ENCODE measurements at places on chromosomes 12 and 14.
A peak's percentile ranks its signal among the peaks of the same experiment; 100 is the strongest.

GRCh38 chr12:76551482-76551888 lies 8.1 kb downstream of the OSBPL8 start:
- DNase-seq, result peak; percentile 92

DNA sequence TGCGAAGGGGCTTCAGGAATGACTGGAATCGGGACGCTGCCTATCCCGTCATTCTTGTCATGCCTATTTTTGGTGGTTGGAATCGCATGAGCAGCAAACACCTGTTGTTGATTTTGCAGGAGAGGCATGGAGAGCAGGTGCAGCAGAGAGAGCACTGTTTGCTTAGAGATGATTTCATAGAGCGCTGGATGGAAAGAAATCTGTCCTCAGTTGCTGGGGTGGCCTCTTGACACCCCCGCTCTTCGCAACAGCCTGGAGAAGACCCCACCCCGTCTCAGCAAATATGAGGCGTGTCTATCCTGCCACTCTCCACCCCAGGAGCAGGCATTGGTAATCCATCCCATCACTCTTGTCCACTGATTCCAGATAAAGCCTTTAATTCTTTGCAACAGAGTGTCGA lies 19.3 kb upstream of the NCOR2 start:
- DNase-seq, result no peak

GRCh38 chr12:118332511-118332910 lies 40.2 kb downstream of the TAOK3 start:
- peak; percentile 64 for DNase-seq

- no peak for DNase-seq
Measured at GRCh38 chr14:99758121-99758821, 34.9 kb upstream of the EML1 start.

DNA sequence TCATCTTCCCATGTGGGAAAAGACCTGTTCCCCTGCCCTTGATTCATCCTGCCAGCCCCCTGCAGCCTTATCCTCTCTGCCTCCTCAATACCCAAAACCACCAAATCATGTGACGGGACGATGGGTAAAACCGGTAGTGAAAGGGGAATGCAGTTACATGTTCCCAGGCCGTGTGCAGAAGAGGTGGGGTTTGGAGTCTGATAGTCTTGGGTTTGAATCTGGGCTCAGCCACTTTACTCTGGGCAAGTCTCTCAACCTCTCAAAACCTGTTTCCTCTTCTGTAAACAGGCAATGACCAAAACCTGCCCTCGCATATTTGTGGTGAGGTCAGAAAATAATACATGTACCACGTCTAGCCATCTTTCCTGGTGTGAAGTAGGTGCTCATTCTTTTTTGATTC lies 123.0 kb downstream of the PLXNC1 start:
- peak; percentile 20 for DNase-seq

GRCh38 chr14:49427117-49427516 lies 159.1 kb downstream of the RPS29 start:
- no peak for DNase-seq

GRCh38 chr14:43687921-43688320 lies 819.2 kb downstream of the FSCB start:
- no peak for DNase-seq

- no peak for DNase-seq
Measured at GRCh38 chr12:65672441-65672840, 151.8 kb upstream of the HMGA2 start.

GRCh38 chr14:34387974-34388516 lies 74.0 kb downstream of the SPTSSA start:
- DNase-seq, result no peak

- DNase-seq, result no peak
Measured at GRCh38 chr12:87796961-87797516, 232.2 kb downstream of the C12orf50 start.

GRCh38 chr14:95056476-95056875 lies 100.9 kb downstream of the DICER1 start:
- no peak for DNase-seq

DNA sequence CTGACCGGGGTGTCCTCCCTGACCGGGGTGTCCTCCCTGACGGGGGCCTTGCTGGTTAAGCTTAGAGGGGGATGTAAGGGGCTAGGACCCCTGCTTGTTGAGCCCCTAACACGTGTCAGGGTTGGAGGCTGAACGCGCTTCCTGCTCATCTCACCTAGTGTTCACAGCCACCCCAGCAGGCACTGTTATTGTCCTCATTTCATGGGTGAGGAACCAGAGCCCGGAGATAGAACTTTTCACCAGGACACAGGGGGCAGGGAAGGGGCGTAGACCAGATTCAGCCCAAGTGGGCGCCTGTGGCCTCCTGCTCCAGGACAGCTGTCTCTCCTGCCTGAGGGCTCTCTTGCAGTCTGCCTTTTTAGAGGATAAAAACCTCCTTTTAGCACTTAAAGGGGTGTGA lies 236.3 kb downstream of the GLT1D1 start:
- DNase-seq, result no peak

DNA sequence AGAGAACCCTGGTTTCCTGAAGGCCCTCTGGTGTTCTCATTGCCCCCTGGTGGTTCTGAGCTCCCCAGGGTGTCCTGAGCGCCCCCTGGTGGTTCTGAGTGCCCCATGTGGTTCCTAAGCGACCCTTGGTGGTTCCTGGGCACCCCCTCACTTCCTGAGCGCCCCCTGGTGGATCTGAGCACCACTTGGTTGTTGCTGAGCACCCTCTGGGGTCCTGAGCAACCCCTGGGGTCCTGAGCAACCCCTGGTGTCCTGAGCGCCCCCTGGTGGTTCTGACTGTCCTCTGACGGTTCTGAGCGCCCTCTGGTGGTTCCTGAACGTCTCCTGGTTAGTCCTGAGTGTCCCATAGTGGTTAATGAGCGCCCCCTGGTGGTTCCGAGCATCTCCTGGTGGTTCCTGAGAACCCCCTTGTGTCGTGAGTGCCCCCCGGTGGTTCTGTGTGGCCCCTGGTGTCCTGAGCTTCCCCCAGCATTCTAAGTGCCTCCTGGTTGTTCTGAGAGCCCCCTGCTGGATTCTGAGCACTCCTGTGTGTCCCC lies 568.3 kb downstream of the TMEM121 start:
- DNase-seq, result peak; percentile 72

DNA sequence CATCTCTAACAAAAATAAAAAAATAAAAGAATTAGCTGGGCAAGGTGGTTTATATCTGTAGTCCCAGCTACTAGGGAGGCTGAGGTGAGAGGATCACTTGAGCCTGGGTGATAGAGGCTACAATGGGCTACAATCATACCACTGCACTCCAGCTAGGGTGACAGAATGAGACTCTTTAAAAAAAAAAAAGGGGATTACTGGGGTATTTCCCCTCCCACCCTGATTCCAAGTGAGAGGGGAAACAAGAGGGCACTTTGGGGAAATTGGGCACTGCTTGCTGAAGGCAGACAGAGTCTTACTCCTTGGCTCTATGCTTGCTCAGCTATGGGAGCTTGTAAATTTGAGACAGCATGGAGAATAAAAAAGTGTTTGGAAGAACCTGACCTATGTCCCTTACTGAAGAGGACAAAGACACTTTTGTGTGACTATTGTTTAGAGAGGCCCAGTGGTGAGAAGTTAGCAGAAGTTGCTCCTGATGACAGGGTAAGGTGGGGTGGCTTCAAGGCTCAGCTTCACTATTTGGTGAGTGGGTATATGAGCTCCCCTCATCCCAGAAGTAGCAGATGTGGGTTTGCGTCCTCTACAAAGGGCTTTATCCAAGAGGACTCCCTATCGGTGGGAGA lies 44.0 kb downstream of the KLRG1 start:
- no peak for DNase-seq

DNA sequence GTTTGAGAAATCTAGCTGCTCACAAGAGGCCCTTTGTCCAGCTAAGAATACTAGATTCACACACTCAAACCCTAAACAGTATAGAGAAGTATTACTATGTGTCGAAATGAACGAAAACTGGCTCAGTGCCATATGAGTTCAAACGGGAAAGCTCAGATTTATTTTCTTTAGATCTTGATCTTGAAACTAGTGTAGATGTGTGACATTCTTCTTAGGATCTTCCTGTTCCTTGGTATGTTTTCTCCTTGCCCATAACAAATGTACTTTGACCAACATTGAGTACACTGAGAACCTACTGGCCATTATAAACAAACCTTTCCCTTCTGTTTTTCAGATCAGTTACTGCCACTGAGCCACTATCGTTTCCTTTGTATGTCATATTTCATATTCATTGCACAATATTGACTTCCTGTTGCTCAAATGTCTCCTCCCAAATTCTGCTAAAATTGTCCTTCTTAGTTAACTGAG lies 21.3 kb downstream of the MYBPC1 start:
- peak; percentile 54 for DNase-seq

DNA sequence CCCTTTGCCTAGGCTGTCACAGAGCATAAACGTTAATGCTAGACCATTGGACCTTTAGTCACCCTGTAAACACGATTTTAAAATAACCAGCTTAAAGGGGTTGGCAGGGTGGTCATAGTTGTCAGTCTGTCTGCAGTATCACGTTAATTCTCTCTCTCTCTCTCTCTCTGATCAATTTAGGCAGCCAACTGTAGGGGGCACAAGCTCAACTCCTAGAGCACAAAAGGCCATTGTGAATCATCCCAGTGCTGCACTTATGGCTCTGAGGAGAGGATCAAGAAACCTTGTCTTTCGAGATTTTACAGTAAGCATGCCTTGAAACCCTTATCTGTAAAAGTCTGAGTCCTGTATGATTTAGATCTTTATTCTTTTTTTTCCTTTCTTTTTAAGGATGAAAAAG lies 97.1 kb downstream of the SCAF11 start:
- DNase-seq, result peak; percentile 31

GRCh38 chr12:8080120-8080519 lies 2.0 kb upstream of the NECAP1 start:
- DNase-seq, result peak; percentile 68

DNA sequence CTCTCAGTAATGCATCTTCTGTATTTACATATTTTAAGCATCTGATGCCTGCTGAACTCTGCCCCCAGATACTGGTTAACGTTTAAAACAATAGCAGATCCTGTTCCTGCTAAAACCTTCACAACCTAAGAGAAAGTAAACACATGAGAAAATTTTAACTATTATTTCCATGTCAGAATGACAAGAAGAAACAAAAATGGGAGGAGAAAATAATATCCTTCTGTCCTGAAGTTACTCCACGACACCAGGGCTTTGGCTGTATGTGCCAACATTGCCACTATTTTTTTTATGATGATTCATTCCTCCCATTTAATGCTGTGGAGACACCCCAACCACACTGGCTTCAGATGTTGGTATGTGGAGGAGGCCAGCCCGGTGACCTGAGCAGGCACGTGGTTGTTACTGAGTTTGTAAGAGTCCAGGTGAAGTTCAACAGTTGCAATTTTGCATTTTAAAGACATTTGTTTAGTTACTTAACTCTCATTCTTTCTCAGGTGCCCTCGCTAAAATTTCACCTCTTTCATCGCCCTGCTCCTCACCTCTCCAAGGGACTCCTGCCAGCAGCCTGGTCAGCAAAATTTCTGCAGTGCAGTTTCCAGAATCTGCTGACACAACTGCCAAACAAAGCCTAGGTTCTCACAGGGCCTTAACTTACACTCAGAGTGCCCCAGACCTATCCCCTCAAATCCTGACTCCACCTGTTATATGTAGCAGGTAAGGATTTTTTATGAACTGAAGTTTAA lies 65.5 kb upstream of the SLCO1C1 start:
- no peak for DNase-seq

DNA sequence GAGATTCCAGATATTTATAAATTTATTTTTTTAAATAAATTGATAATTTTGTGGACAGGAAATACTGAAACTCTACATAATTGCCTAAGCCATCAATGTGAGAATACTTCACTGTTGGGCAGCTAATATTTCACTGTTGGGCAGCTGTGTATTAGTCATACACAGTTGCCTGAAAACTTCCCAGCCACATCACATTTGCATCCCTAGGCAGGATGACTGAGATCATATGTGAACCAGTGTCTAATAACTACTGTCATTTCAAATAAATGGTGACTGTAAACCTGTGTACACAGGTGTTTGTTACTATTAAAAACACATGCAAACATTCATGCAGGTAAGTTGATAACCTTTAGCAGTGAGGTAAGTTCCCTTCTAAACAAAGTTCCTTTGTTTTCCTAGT lies 43.9 kb downstream of the TMTC3 start:
- DNase-seq, result no peak

DNA sequence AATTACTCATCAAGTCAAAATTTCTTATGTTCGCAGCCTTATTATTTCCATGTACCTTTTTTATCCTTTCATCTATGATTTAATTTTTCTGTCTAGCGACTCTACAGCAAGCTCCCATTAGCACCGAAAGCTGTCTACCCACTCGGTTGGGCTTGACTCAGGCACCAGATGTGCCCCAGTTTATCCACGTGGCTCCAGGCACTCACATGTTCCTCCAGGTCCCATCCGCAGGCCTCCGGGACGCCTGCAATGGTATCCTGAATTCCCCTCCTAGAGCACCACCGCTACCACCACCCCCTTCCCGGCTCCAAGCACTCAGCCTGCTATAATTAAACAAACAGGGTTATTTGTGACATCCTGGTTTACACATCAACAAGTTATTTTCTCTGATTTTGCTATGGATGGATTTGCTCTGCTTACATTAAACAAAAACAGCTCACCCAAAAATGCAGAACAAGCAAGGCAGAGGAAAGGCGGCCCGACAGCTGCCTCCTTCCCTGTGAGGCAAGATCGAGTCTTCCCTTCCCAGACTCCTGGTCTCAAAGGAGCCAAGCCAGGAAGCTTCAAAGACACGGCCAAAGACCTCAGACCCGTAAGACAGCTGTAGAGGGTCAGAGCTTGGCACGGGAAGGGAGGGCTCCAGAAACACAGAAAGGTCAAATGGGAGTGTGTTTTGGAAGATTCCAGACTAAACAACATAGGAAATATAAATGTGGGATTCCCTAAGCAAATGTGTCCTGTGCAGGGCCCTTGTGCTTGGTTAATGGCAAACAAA lies 253.8 kb downstream of the TTC8 start:
- DNase-seq, result no peak

DNA sequence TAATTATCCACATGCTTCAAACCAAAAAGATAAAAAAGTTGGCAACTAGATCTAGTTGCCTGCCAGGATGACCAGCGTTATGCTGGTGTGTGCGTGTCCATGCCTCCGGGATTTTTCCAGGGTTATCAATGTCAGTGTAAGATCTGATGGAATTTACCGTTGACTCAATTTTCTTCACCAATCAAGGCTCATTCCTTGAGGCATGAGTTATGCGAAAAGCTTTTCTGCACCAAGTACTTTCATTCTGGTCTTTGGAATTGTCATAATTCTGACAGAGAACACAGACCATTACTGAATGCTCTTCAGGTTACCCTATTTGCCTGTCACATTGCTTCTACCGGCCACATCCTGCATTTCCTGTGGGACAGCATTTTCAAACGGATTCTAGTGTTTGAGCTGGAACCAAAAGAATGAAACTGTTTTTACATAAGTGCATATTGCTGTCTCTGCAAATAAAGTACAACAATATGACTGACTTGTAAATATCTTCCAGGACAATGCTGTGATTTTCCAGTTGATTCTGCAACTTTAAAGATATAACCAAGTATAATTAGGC lies 91.8 kb downstream of the DUSP16 start:
- no peak for DNase-seq

DNA sequence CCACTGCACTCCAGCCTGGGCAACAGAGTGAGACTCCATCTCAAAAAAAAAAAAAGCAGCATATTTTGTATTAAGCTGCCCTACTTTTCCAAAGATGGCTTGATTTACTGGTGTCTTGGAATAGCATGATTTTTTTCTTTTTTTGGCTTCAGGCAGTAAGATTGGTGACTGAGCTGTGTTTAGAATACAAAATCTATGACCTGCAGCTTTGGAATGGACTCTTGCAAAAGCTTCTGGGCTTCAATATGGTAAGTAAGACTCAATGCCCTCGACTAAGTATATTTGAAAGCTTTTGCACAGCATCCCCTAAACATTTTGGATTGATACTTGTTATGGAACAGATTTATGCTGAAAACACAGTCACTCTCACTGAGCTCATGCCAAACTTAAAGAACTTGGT lies 87.8 kb downstream of the KNTC1 start:
- DNase-seq, result no peak

- peak; percentile 11 for DNase-seq
Measured at GRCh38 chr12:26121323-26122060, 3.3 kb downstream of the BHLHE41 start.

Data from hematopoietic multipotent progenitor cell treated with erythropoietin and hydrocortisone succinate and interleukin-3 and kit ligand, for 6 days (in vitro differentiated cells).